ENCODE measurements at places on chromosomes 11 and 22.

GRCh38 chr22:45910928-45911467 is 66.0 kb downstream of the WNT7B start:
- DNase-seq = no peak

DNA sequence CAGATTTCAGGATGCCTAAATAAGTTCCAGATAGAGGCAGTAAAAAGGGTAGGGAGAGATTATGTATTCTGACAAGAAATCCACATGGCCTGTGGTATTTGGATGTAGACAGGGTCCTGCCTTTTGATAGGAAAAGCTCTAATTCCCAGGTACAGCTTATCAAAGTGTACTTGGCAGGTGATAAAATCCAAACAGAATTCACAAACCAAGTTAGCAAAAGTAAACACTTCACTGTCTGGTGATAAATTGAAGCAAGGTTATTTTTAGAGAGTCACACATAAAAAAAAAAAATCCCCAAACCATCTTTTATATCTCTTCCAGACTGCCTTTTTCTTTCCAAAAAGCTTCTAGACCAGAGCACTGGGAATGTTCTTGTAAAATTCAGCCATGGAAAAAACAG is 5.7 kb downstream of the CBLIF start:
- DNase-seq = no peak

GRCh38 chr22:20244691-20245576 is 23.2 kb downstream of the RTN4R start:
- DNase-seq = no peak

GRCh38 chr11:3194016-3194816 is 24.4 kb downstream of the MRGPRG start:
- DNase-seq = no peak

DNA sequence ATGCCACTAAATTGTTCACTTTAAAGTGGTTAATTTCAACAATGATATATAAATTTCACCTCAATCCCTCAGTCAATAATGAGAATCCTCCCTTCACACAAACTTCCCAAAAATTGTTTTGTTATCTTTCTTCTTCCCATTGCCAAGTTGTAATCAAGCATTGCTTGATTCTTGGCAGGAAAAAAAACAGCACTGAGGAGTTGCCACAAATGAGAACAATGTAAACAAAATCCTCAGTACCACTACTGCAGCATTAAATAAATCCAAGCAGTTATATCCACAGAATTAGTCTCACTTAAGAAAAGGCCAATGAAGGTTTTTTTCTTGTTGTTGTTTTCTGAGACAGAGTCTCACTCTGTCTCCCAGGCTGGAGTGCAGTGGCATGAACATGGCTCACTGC is 38.2 kb downstream of the FAM168A start:
- no peak for DNase-seq

DNA sequence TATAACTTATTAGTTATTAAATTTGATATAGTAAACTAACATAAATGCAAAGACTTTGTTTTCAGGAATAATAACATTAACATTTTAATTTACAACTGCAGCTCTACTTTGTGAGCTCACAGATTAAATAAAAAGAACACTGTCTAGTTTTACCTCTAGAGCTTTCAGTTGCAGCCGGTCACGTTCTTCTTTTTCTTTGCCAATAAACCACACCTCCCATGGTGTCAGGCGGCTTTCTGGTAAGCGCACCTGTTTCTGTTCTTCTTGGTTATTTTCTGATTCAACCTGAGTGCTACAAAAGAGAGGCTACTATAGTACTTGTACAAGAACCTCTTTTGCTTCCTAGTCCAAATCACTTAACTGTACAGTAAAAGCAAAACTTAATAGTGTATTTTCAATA is 5.8 kb downstream of the CCDC34 start:
- DNase-seq = no peak

DNA sequence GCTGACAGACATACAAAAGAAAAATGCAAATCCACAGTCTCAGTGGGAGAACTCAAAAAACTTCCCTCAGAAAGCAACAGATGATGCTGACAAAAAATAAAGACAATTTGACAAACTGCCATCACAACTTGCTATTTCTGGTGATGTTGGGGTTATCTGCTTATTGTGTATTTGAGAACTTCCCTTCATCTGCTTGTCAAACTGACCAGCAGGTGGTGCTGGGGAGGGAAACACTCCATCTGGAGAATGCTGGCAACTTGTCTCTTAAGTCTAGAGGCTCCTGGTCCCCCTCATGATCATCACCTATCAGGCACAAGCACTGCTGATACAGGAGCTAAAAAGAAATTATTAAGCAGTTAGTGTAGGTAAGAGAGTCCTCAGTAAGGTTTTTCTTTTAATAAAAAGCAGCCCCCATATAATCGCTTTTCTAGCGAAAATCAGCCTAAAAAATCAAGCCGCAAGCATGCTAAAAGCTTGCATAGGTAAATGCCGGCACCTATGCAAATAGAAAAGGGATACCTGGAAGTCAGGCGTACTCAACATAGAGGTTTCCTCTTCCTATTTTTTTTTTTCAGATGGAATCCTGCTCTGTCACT is 9.8 kb upstream of the FAM111B start:
- no peak for DNase-seq

DNA sequence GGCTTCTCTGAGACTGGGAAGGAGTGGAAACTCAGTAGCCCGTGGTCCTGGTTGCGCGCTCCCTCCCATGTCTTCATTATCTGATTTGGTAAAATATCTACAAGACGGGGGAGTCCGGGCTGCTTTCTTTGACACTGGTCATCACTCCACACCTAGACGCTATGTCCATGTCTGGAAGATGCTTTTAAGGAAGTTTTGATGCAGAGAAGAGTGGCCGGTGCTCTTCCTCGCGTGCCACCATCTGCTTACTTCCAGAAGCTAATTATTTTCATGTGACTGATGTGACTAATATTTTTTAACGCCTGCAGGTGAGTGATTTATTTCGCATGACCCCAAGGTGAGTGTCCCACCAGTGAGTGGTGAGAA is 339 bp upstream of the TRIM21 start:
- no peak for DNase-seq
